ENCODE measurements at places on chromosomes 1 and 21.

DNA sequence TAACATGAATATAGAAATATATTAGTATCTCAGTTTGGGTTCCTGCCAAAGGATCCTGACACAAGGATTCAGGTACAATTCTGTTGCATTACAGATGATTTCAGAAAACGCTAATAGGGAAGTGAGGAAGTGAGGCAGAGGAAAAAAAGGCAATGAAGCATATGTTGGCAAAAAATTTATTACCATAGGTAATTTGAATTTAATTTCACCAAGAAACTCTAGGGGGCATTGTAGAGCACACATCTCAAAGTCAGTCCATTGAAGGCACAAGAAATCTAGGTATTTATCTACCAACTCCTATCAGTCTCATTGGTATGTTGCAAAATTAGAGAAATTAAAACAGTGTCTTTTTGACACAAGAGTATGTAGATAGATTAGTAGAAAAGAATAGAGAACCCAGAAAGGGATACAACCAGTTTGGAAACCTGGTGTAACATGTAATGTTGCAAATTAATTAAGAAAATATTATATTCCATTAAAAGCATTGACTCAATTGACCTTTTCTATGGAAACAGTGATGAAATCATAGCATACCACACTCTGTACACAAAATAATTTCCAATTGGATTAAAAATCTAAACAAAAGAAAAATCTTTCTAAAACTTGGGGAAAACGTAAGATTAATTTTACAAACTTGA lies 104.9 kb upstream of the SNX7 start:
- DNase-seq = no peak

- no peak for DNase-seq
Observed at GRCh38 chr21:38527737-38528136, 29.5 kb upstream of the ERG start.

DNA sequence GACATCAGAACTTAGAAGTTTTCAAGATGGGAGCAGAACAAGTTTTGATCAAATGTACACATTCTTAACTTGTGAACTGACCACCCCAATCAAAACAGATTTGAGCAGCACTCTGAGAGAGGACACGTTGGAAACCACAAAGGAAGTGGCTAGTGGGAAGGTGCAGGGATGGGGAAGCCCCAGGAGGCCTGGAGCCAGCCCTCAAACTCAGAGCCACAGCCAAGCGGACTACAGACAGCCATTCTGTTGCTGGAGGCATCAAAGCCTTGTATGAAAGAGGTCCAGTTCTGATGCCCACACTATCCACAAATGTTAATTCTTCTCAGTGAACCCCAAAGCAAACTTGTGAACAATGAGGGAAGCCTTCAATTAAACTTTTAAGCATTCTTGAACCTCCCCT lies 143.6 kb upstream of the RAB4A start:
- DNase-seq = peak; percentile 29

DNA sequence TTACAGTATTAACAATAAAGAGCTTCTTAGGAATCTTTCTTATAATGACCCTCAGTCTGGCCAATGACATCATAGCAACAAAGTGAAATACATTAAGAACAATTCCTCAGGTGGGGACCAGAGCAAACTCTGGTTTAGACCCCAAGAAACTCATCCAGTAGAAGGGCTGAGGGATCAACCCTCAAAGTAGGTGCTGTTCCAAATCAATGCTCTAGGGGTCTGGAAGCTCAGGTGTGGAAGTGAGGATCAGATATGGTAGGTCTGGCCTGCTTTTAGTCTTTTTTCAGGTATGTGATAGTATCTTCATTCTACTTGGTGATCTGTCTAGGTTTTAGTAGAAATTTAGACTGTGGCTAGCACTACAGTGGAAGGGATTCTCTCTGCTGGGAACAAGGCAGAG lies 291.7 kb downstream of the PDE4B start:
- DNase-seq = no peak

DNA sequence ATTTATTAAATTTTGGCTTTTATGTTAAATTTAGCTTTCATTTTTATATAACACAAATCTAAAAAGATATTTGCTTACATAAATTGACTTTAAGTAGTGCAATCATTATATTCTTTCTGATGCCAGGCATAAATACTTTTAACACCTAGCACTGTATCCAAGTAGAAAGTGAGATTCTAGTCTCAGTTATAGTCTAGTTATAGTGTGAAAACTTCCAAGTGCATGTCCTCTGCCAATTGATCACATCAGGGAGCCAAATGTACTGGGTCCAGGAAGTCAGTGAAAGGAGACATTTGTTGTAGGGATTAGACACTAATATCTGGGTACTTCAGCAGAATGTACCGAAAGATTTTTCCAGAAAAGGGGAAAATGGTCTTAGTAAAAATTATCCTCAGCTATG lies 290.7 kb upstream of the ZRANB2 start:
- no peak for DNase-seq

- no peak for DNase-seq
Observed at GRCh38 chr1:22182715-22183114, 39.8 kb upstream of the WNT4 start.

- DNase-seq = no peak
Observed at GRCh38 chr1:42369471-42369870, 11.1 kb upstream of the RIMKLA start.

DNA sequence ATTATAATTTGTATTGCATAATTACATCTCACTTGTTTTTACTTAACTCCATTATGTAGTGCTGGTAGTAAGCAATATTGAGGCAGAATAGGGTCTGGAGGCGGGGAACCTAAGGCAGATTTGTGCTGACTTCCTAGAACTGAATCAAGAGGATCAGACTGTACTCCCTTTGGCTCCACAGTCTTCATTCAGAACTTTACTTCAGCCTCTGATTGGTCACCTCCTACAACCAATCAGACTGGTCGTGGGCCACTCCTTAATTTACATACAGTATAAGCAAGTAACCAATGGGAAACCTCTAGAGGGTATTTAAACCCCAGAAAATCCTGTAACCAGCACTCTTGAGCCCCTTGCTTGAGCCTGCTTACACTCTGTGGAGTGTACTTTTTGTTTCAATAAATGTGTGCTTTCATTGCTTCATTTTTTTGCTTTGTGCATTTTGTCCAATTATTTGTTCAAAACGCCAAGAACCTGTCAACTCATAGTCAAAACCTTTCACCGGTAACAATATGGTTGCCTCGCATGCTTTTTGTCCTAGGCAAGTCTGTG lies 31.6 kb downstream of the ZBTB8OS start:
- no peak for DNase-seq

DNA sequence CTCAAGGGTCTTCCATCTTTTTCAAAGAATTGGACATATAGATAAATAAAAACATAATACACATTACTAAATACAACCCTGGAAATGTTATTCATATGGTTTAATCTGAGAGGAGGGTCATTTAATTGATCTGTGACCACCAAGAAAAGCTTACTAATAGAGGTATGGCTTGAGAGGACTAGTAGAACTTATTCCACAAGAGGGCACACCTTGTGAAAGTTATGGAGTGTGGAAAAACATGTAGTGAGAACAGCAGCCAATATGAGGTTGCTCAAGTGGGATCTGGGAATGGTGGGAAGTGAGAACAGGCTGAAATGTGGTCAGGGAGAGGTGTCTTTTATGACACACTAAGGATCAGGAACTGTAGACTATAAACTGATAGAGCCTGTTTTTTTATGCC lies 973.5 kb upstream of the B3GALT2 start:
- DNase-seq = no peak

DNA sequence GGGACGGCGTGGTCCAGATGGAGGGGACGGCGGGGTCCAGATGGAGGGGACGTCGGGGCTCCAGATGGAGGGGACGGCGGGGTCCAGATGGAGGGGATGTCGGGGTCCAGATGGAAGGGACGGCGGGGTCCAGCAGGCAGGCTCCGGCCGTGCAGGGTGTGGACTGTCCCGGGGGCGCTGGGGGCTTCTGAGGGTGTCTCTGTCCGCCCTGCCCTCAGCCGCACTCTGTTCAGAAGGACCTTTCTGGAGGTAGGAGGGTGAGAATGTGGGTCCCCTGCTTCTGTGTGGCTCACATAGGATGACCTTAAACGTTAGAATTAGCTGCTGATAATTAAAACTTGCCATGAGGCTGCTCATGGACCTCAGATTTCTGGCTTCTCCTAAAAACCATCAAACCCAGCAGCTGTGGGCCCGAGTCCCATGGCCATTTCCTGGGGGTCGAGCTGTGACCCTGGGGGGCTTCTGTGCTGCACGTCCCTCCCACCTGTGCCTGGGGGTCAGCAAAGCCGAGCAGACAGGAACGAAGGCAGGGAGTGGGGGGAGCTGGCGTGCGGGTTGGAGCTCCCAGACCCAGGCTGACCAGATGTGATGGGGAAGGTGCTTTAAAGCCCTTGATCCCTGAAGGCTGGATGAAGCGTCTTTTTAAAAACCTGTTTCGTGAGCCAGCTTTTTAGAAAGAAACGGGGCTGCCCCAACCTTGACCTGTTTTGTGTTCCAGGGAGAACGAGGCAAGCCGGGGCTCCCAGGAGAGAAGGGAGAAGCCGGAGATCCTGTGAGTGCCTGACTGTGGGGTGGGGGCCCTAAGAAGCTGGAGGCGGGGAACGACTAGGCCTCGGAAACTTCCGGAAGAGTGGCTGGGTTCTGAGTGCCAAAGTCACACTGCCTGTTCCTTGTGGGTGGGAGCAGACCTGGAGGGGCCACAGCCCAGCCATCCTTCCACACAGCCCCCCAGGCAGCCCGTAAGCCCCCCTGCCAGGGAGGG lies 7.1 kb downstream of the COL6A1 start:
- no peak for DNase-seq

Data from CD4-positive, alpha-beta T cell treated with Interleukin-10 for 1 hour (primary cell).